ENCODE measurements at places on chromosomes 16 and 17.

DNA sequence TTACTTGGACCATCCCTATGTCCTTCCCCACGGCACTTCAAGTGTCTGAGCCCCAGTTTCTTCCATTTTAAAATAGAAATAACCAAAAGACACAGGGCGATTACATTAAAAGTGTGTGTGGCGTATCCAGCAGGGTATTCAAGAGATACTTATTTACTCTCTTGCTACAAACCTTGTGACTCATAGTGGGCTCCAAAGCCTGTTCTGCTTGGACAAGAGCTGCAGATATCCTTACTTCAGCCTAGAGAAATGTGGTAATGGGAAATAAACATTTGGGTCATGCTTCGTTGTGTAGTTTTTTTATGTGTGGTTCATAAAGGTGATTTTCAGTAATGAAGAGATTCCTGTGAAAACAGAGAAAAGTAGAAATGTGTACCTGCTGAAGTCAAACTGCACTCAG is 288.9 kb upstream of the CDH11 start:
- no peak for DNase-seq

DNA sequence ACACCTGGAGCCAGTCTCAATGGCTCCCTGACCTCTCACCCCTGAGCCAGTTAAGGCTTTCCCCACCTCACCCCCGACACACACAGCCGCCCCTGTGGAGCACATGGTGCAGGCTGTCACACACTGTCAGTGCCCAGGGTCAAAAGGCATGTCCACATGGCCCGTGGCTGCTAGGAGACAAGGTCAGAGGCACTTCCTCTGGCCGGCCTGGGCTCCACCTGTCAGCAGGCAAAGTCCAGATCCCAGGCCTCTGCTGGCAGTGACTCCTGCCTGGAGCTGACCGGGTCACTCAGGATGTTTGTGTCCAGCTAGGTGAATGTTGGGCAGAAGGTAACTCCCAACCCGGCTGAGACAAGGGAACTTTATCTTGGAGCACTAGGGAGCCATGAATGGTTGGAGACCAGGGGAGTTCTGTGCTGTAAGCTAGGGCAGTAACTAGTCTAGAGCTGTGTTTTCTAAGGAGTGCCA is 6.0 kb downstream of the SREBF1 start:
- no peak for DNase-seq

GRCh38 chr17:79469646-79470045 is 141.2 kb downstream of the RBFOX3 start:
- no peak for DNase-seq

DNA sequence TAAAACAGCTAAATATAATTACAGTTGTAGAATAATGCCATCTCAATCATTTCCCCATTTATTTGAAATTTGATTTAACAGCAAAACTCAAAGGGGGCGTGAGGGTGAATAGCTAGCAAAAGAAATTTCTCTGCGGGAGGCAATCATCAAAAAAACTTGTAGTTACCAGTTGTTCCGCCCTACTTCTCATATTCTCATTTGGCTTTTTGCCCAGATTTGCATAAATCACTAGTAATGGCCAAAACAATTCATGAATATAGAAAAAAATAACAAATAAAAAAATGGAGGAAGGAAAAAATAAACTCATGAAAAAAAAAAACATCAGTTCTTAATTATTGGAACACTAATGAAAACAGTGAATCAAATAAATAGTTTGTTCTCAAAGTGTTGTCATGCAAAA is 722.6 kb upstream of the KIF2B start:
- DNase-seq, result no peak

- DNase-seq, result no peak
Observed at GRCh38 chr16:19106625-19107020, 7.1 kb upstream of the ITPRIPL2 start.

GRCh38 chr16:55046916-55047315 is 116.3 kb downstream of the IRX5 start:
- DNase-seq, result no peak

DNA sequence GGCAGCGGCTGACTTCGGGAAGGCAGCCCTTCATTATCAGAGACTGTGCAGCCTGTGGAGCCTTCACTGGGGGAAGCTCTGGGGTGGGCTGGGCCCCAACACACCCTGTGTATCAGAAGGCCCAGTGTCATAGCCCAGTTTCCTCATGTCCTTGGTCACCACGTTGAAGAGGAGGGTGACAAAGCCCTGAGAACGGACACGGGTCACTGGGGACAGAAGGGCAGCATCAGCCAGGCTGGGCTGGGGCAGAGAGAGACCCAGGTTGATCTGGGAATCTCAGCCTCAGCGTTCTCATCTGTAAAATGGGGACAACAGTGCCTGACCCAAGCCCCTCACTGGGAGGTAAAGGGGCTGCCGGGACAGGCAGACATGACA is 19.3 kb downstream of the B9D1 start:
- DNase-seq, result no peak

GRCh38 chr16:68772030-68772681 is 35.1 kb downstream of the CDH1 start:
- no peak for DNase-seq

- DNase-seq, result peak; percentile 90
Observed at GRCh38 chr17:29140631-29141513, 39.3 kb downstream of the MYO18A start.

DNA sequence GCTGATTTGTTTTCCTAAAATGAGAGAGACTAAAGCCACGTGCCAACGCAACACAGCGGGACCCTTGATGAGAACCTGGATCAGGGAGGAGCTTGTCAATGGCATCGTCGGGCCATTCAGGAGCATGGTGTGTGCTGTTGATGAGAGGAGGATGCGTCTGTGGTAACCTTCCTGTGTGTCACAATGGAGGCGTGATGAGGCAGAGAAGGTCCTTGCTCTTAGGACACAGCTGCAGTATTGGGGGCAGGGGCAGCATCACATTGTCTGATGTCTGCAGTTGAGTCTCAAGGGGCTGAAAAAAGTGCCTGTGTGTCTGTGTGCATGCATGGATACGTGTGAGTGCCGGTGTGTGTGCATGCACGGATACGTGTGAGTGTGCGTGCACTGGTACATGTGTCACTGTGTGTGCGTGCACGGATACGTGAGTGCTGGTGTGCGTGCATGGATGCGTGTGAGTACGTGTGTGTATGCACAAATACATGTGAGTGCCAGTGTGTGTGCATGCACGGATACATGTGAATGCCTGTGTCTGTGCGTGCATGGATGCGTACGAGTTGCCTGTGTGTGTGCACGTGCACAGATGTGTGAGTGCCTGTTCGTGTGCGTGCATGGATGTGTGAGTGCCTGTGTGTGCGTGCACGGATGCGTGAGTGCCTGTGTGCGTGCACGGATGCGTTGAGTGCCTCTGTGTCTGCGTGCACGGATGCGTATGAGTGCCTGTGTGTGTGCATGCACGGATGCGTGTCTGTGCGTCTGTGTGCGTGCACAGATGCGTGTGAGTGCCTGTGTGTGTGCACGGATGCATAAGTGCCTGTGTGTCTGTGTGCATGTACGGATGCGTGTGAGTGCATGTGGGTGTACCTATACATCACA is 39.3 kb downstream of the BAIAP2 start:
- peak; percentile 46 for DNase-seq

GRCh38 chr17:3843935-3844516 is 2.0 kb downstream of the NCBP3 start:
- peak; percentile 61 for DNase-seq

- no peak for DNase-seq
Observed at GRCh38 chr17:63483038-63483437, 6.2 kb downstream of the ACE start.

GRCh38 chr16:27468941-27469531 is 67.1 kb downstream of the IL21R start:
- DNase-seq, result no peak

- DNase-seq, result no peak
Observed at GRCh38 chr17:79203657-79204056, 129.0 kb downstream of the ENGASE start.

GRCh38 chr17:37648555-37648954 is 5.3 kb upstream of the DDX52 start:
- DNase-seq, result no peak

- peak; percentile 97 for DNase-seq
Observed at GRCh38 chr17:58331815-58332777, 3.5 kb upstream of the TSPOAP1 start.

DNA sequence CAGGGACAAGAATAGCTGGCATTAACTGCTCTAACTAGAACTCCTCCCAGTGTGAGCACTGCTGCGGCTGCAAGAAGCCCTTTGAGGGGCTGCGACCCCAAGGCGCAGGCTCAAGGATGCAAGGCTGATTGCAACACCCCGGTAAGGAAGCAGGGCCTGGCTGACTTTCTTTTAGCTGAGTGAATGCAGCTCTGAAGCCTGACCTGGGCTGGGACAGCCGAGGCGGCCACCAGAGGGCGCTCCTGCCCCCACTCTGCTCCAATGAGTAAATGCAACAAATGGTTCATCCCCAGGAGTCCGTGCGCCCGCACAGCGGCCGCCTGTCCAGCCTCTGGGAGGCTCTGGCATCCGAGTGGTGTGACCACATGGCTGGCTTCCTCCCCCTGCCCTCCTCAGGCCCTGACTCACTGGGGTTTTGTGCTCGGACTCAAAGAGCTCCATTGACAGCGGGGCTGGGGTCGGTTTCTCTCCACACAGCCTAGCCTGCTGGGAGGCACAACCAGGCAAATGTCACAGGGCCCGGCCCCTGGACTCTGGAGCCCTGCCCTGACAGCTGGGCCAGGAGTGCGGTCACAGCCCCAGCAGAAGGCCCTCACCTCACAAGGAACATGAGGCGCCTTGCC is at the start of gene SMIM5:
TSS of gene SMIM5 (plus strand) at position 572 of the 623 bp plus-strand sequence. CDS start 6,768 bp downstream, outside the sequence.
- peak; percentile 86 for DNase-seq

DNA sequence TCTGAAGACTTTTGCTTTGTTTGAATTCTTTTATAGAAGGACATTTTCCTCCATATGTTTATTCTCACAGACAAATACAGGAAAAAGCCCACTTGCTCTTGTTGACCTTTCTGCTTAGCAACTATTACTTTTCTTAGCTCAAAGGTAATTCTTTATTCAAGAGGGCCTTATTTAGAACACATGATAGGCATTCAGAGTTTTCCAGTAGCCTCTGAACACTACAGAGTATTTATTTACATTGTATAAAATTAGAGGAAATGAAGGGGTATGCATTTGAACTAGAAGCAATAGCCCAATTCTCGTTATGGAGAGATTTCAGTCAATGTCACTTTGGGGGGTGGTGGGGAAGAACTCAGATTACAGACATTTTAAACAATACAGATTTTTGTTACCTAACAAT is 581.7 kb downstream of the KCNJ2 start:
- no peak for DNase-seq

DNA sequence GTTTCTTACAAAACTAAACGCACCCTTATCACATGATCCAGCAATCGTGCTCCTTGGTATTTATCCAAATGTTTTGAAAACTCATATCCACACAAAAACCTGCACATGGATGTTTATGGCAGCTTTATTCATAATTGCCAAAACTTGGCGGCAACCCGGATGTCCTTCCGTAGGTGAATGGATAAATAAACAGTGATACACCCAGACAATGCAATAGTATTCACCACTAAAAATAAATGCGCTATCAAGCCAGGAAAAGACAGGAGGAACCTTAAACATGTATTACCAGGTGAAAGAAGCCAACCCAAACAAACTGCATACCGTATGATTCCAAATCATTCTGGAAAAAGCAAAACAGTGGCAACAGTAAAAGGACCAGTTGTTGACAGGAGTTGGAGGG is 10.0 kb downstream of the SPATA32 start:
- no peak for DNase-seq

GRCh38 chr17:64662774-64663367 is 764 bp upstream of the SMURF2 start:
- DNase-seq, result no peak

DNA sequence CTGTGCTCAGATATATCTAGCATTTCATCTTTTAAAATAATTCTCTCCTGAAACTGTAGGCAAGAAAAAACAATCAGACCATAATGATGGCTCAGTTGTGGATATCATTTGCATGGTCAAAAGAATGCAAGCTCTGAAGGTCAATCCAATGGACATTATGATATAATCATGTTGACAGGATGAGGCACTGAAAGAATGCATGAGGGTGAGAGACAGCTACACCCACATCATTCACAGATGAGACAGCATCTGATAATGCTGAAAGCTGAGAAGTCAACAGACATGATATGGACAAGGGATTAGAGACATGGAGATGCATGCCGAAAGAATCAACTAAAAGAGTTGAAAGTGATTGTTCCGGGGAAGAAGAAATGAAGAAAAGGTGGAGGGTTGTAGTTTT is 346.4 kb upstream of the CDH5 start:
- DNase-seq, result no peak

- no peak for DNase-seq
Observed at GRCh38 chr17:82941021-82942001, 101.5 kb upstream of the ZNF750 start.

DNA sequence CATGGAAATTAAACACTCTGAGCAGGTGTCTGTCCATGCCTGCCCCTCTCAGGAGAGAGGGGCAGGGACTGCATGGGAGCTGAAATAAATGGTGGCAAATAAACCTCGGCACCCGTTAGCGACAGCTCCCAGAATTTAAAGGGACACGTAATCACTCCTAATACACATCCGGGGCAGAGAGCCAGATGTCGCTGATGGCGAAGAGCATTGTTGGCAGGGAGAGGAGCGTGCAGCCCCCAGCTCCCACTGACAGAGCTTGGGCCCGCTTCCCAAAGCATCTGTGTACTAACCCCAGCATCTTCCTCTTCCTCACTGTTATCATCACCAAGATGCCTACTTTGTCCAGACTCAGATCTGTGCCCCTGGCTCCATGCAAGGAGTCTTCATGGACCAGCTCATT is 85.8 kb downstream of the IRX5 start:
- DNase-seq, result no peak

DNA sequence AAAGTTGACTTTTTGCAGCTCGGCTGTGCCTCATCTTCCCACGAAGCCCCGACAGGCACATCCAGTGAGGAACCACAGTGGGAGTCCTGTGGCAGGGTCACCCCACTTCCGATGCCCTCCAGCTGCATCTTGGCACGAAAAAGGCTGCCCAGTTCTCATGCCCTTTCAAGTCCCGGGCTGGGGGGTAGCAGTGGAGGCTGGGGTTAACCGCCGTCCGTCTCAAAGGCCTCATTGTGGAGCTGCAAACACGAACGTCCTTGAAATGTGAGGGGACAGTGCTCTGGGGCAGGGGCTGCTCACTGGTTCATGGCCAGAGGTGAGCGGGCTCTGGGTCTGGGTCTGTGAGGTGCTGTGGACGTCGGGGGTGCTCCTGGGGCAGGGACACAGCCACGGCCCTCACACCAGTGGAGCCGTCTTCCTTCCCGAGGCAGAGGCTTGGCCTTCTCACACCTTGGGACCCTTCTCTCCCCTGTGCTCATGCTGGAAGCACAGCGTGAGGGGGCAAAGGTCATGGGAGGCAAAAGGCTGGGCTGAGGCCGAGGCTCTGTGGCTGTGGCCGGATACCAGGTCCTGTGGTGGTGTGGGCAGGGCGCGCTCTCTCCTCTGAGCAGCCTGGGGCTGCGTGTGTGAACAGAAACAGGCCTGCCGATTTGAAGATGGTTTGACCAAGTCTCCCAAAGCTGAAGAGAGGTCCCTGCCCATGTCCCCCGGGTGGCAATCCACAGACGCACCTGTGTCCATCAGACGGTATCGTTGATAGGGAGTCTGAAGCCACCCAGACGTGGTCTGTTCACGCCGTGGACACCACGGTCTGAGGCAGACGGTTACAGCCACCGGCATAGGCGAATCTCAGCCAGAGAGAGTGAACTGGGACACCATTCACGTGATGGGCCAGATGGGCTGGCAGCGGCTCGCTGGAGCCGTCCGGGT is 3.1 kb upstream of the MC1R start:
- DNase-seq, result no peak

Data from NB4 (cell line).